ENCODE measurements at places on chromosomes 11 and 22. TPM values are rescaled to one million over a fixed set of nuclear protein-coding genes. Genes with fewer than 3 reads are reported as not detected.

DNA sequence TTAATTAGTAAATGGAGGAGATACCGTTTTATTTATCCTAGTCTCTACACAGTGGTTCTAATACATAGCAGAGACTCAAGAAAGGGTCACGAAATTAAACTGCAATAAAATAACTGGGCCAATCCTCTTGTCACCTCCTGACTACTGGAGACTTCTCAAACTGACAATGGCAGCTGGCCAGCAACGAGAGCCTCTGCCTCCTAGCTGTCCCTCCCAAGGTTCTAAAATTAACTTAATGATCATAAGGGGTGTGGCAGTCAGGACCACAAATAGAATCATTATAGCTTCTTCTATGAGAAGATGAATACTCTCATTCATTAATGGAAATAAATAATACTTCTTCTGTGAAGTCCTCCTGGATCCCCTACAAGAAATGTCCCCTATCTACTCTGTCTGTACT is 63.8 kb upstream of the APOA1 start:
- DNase-seq: no peak

Gene C11orf87
- total RNA-seq: not detected

- DNase-seq: no peak
Measured at GRCh38 chr11:72842653-72843330, 28.6 kb downstream of the ATG16L2 start.

DNA sequence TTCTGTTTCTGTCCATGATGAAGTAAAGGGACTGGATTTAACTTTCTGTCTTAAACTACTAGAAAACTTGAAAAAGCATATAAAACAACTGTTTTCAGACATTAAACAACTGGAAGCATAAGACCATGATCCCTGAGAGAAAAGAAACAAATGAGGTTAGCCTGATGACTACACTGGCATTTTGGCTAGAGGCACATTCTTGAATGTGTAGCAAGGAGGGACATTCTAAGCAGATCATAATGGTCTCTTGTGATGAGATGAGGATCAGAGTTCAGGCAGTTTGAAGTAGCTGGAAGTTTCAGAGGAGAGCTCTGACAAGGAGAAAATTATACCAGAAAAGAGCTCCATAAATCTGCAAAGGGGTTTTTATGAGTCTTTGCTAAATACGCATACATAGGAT is 75.4 kb downstream of the AASDHPPT start:
- no peak for DNase-seq

DNA sequence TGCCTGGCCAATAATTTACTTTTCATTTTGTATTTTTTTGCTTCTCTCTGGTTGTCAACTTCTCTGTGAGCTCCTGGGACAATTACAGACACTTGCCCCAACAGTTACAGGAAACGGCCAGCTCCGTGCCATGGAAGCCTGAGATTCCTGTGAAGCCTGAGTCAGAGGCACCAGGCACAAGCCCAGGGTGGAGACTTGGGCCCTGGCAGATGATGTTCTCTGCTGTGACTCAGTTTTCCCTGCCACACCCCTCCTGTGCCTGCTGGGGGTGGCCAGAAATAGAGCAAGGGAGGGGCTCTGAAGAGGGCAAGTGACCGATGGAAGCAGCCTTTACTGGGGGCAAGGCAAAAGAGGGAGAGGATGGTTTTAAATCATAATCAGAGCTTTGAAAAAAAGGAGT is 4.9 kb downstream of the ATP5MGL start:
- no peak for DNase-seq

DNA sequence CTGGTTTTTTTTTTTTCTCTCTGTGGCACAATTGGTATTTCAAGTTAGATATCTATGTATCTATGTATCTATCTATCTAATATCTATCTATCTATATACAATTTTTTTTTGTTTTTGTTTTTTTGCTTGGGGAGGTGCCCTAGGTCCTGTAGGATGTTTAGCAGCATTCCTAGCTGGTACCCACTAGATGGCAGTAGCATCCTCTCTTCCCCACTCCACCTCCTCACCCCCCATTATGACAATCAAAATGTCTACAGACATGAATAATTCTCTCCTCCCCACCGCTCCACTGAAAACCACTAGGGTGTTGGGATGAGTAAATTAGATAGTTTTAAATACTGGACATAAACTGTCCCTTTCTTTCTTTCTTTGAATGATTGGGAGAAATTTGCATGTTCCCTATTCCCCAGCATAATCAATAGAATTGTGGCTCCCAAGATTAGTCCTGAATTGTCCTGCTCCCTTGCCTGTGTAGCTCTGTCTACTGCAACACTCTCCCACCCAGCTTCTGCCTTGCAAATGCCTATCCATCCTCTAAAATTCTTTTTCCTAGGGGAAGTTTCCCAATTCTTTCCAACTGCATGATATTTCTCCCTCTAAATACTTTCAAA is 1152.4 kb downstream of the LRRC4C start:
- no peak for DNase-seq

- no peak for DNase-seq
Measured at GRCh38 chr11:73852049-73852448, 24.6 kb downstream of the COA4 start.

DNA sequence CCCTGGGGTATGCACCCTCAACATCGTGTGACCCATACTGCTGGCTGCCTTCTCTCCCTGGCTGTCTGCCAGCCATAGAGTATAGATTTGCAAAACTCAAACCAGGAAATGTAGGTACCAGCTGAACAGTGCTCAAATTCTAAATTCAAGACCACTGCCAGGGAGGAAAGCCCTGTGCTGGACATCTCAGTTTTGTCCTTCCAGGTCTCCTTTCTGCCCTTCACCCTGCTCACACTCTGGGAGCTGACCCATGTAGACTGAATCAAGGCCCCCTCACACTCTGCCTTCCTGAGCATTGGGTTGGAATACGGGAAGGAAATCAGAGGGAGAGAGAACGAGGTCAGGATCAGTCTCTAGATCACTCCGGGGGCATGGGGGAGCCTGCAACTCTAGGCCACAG is 12.4 kb upstream of the DRD2 start:
- DNase-seq: peak; percentile 56

GRCh38 chr11:62592146-62592815 is 958 bp upstream of the TUT1 start:
- no peak for DNase-seq

DNA sequence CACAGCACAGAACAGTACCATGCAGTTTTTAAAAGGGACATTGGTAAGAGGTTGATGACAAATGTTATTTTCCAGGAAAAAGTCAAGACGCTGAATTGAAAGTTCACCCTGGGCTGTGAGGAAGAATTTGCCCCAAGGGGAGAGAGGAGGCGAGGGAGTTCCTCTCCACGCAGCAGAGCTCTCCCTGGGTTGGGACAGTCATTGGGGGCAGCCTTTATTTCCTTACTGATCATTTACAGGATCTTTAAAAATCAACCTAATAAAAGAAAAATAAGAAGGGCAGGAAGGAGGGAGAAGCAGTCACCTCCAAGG is 49.9 kb upstream of the WNT7B start:
- DNase-seq: no peak

DNA sequence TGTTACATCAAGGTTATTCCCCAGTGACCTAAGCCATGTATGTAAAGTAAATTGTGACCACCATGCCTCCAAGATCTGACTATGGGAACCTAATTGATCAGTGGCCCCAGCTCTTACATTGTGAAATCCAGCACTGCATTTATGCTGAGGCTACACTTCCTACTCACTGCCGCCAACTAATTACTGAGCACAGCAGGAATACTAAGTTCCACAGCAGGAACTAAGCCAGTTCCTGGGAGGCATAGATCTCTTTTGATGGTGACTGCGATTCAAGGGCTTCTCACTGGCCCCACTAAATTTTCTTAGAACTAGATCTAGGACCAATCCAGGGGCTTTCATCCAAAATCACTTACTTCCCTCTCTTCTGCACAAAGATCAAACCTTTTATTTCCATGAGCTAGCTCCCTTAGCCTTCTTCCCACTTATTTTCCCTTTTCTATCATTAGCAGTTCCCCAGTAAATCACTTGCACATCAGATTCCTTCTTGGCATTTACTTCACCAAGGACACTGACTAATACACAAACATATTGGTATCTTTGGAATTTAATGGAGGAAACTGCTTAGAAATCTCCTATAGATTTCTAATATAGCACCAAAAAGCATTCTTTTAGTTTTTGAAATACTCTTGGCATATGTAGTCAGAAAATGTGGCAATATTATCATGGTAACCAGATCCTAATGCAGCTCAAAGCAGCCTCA is 46.0 kb downstream of the CNTN5 start:
- no peak for DNase-seq

DNA sequence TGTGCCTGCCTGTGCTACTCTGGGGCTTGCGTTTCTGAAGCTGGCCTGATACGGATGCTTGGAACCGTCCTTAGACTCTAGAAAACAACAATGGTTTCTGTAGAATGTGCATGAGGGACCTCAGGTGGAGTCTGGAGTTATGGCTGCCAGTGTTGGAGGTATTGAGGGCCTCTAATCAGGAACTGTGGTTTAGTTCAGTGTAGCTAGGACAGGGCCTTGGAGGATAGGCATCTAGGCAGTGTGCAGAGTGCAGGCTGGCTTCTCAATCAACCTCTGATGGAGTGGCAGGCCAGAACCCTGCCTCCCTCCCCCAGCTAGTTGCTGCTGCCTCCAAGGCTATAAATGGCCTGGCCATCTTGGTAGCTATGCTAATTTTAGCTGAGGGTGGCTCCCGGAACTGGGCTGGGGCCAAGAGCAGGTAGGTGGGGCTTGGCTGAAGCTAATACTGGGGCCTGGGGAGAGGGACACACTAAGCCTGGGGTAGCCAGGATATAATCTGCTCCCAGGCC is 4.0 kb downstream of the STIM1 start:
- DNase-seq: no peak

DNA sequence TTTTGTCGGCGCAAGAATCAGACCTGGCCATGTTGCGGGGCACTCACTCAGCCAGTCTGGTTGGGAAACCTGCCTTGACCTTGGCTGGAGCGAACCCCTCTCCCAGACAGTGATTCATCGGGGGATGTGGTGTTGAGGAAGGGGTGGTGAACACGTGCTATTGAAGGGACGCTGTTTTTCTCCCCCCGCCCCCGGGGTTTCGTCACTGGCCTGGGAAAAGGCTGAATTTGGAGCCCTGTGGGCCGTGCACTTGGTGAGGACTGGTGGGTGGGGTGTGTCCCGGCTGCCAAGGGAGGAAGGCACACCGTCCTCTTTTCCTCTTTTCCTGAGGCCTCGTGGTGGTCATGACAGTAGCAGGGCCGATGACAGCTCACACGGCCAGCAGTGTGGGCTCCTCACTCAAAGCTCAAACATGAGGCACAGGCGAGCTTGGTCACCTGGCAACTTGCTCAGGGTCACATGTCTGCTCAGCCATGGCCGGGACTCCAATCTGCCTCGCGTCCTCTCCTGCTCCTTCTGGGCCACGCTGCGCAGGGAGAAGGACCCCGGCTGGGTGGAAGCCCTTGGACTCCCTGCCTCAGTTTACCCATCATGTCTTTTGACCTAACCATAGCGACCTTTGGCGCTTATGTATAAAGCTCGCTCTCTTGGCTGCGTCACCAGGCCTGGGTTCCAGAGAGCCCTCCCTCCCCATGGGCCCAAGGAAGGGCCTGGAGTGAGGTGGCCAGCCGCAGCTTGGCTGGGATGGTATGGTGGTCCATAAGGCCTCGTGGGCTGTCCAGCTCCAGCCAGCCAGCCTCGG is 49.4 kb downstream of the SMIM38 start:
- DNase-seq: no peak

DNA sequence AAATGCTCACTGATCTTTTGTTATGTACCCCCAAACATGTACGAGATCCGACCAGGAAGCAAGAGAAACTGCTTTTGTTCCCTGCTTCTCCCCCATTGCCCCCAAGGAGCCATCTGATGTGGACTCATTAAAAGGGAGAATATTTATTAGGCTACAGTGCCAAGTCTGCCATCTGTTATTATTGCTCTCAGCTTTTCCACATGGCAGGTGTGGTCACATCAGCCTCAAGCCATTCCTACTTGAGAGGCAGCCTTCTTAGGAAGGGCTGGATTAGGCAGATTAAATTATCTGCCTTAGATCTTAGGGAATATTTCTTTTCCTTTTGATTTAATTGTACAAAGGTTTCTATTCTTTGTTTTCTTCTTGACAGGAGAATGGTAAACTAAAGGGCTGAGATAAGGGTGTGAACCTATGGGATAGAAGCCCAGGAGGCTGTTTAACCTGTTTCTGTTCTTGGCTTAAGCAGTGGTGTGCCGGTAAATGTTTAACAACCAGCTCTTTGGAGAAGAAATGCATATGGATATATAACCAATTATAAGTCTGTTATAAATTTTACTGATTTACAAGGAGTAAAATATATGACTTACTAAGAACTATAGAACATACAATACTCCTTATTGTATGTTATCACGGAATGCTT is 88.8 kb downstream of the PDHX start:
- no peak for DNase-seq

DNA sequence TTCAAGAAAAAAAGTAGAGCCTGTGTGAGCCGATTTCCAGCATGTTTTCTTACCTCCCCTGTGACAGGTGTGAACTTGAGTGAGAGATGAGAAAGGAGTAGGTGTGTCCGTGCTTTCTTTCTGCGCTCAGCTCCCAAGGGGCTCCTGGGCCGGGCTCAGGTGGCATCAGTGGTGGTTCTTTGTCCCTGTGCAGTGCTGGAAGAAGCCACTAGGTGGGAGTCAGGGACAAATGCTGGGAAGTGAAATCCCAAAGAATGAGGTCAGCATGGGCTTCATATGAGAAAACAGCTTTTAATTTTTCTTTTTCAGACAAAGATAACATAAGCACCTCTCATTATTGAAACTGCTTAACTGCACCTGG is 57.8 kb downstream of the PPFIBP2 start:
- DNase-seq: no peak

Gene SAC3D1
- 11.8 TPM for total RNA-seq

DNA sequence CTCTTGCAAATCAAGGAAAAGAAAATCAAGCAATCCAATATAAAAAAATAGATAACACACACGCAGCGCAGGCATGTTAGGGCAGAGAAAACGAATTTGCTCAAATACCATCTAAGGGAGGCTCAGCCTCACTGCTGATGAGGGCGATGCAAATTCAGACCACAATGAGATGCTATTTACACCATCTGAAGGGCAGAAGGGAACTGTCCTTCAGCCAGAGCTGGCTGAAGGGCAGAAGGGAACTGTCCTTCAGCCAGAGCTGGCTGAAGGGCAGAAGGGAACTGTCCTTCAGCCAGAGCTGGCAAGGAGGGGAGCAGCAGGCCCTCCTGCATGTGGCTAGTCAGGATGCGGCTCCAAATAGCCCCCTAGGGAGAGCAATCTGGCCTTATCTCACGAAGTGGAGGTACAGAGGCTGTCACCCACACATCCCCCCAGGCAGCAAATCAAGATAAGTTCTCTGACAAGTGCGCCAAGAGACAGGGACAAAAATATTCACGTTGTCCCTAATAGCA is 7.6 kb upstream of the SLC39A13 start:
- no peak for DNase-seq

GRCh38 chr11:72598906-72599305 is 75.3 kb downstream of the PDE2A start:
- DNase-seq: no peak

DNA sequence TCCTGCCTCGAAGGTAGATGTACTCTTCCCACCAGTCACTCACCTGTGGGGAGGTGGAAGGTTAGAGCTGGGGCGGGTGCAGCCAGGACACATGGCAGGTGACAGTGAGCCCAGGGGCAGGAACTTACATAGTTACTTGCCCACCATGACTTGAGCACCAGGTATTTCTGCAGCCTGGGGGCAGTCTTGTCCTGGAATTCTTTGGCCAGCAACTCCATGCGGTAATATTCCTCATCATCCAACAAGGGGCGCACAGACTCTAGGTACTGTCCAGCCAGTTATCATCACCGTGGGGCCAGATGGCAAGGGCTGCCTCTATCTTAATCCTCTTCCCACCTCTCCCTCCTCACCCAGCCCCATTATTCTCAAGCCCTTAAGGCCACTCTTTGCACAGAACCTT is 2.2 kb downstream of the CPT1B start:
- DNase-seq: no peak

Measured in vagina (tissue), 2 donors.